ENCODE measurements at places on chromosomes 7 and 10.

DNA sequence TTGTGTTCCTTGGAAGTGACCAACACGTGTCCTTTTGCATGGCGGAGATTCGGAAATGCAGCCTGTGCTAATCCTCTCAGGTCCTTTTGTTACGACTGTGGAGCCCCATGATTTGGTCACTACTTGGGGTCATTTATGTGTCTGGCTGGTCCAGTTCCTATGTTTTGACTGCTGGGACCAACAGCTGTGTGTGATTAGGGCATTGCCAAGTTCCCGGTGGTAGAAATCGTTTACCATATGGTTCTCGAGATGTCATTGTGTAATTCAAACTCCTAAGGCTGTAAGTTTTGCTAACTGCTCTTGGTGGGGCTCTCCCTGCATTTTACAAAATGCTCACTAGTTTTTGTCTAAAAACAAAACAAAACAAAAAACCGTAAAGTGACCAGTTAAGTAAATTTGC is 62.0 kb downstream of the CCNY start:
- no peak for ATAC-seq

DNA sequence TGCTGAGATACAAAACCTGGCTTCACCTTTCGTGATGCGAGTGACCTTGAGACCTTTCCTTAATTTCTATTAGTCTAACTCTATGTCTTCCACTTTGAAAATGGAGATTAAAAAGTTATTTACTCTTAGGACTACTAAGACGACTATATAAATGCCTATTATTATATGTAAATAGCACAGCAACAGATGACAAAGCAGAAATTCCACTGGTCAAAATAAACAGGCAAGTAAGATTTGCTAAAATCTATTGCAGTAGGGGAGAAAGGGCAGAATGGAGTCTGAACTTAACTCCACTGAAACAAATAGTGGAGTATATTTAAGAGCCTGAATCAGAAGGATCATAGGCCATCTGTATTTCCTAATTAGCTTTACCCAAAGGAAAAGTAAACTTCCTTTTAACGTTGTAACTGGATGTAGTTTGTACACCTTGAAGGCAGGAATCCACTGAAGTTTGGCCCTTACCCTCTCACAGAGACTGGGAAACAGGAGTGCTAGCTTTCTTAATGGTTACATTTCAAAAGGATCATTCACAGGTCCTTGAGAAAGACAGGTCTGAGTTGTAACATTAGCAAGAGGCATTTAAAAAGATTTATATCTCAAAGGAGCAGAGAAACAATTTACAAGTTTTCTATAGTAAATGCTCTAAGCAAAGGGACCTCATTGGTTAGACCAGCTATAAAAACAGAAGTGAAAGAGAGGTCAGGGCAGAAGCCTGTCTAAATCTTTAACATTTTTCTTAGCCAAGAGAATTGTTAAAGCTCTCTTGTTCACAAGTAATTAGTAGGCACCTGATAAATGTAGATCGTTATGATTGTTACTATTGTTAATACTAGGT is 332.5 kb downstream of the ZWINT start:
- ATAC-seq, result no peak

DNA sequence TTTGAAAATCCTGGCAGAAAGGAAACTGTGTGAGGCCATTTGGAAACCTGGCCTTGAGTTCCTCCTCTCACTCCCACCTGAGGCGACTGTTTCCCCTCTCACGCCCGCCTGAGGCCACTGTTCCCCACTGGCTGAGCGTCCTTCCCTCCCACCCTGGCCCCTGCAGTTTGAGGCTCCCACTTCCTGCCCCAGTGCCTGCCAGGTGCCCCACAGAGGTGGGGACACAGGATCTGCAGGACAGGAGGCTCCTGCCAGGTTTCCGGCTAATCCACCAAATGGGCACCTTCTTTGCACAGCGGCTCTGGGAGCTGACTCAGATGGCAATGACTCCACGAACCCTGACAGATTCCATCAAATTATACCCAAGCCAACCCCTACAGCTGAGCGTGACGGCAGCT is 24.3 kb upstream of the LARP4B start:
- ATAC-seq, result no peak

DNA sequence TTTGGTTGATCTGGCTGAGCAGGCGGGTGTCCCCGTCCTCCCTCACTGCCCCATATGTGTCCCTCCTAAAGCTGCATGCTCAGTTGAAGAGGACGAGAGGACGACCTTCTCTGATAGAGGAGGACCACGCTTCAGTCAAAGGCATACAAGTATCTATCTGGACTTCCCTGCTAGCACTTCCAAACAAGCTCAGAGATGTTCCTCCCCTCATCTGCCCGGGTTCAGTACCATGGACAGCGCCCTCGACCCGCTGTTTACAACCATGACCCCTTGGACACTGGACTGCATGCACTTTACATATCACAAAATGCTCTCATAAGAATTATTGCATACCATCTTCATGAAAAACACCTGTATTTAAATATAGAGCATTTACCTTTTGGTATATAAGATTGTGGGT is 26.9 kb upstream of the TRIM56 start:
- no peak for ATAC-seq

GRCh38 chr10:44723619-44724325 is 187.4 kb upstream of the TMEM72 start:
- ATAC-seq, result no peak

GRCh38 chr7:8125680-8126444 is 136.1 kb downstream of the ICA1 start:
- peak; percentile 87 for ATAC-seq

GRCh38 chr10:66719483-66719882 is 206.4 kb upstream of the LRRTM3 start:
- no peak for ATAC-seq

DNA sequence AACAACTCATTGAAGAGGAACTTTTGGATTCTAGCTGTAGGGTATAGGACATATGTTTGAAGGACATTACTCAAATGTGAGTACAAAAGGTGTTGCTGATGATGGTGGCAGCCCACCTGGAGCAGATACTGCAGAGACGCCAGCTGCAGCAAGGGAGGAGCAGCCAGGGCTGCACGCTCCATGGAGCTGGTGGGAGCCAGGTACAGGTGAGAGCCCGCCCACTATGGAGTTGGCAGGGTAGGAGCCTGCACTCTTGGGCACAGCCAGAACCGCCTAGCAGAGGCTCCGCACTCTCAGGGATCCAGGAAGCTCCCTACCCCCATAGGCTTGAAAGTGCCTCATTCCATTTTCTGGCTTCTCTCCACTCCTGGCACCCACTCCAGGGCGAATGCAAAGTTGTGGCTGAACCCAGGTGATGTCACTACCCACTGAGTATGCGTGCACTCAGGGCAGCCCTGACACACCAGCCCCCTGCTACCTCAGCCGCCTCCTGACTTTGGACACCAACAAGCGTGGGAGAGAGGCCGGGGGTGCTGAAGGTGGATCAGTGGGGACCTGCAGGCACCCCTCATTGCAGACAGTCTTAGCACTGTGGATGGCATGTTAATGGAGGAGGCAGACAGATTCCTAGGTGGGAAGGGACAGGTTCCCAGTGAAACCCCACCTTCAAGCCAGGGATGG is 761.1 kb downstream of the IPMK start:
- no peak for ATAC-seq

GRCh38 chr10:64385355-64385754 is 864.2 kb downstream of the REEP3 start:
- ATAC-seq, result no peak
